ENCODE measurements at places on chromosomes 13 and 19.
A peak's percentile ranks its signal among the peaks of the same experiment; 100 is the strongest.

DNA sequence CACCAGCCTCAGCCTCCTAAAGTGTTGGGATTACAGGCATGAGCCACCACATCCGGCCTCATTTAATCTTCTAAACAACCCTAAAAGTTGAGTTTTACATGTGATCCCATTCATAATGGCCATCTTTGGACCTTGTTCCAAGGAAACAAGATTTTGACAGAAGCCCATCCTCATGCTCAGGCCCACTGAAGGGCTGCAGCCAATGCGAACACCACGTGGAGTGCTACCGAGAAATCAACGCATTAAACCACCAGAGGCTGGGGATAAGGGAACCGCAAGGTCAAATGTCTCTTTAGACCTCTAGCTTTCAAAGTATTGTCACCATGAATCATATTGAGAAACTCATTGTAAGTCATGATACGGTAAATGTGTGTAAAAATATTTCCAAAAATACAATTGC, 49.4 kb upstream of the DOCK9 start:
- no peak for DNase-seq

DNA sequence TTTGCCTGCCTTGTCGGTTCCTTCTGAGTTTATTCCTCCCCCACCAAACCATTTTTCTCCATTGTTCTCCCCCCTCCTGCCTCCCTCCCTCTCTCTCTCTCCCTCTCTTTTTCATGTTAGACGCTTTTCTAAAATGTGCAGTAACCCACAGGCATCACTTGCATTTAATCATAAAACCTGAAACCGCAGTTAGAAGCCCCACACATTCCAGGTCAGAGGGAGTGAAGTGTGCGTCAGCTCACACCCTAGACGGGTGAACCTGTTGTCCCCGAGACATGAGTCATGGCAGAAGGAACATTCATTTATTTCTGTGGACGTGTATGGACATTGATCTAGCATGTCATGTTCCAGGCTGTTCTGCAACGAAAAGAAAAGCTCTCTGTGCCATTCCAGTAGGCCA, 19.9 kb downstream of the ONECUT3 start:
- no peak for DNase-seq

DNA sequence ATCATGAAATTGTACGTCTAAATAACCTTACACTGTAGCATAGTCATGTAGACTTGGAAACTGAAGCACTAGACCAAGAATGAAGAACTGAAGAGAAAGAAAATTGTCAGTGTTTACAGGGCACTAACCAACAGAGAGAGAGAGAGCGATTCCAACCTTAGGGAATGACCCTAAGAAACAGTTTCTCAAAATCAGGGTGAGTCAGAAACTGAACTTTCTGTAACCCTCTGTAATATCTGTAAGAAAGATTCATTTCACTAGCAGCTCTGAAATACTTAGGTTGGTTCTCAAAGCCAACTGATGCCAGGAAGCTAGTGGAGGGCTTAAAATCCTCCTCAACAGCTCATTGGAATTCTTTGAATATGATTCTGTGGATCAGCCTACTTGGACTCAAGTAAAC, 936.9 kb downstream of the EFNB2 start:
- no peak for DNase-seq

DNA sequence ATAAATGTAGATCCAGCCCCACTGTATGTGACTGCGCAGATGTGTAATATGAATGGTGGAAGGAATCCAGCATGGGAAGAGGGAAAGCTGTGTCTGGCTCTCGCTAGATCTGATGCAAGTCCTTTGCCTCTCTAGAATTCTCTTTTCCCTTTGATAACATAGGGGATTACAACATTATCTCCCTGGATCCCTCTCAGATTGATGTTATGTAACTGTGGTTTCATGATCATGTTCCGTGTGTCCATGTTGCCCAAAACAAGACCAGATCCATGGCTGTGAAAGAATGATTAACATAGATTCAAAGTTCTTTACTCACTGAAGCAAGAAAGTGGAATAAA, 184.0 kb upstream of the UBL3 start:
- DNase-seq, result no peak

- peak; percentile 60 for DNase-seq
Observed at GRCh38 chr19:7970716-7971448, 27.4 kb upstream of the TIMM44 start.

DNA sequence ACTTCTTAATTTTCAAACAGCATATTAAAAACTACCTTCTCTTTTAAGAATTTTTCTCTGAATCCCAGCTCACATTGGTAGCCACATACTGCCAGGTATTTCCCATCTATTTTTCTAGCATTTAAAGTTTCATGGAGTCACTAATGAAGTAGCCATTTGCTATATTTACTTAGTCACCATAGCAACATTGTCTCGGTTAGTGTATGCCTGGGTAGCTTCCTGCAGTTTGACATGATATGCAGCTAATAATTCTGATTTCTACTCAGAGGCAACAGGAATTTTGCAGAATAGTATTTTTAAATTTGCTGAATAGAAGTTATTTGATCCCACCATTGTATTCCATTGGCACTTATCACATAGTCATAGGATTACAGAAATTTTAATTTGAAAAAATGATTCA, 30.9 kb upstream of the KCTD4 start:
- no peak for DNase-seq

DNA sequence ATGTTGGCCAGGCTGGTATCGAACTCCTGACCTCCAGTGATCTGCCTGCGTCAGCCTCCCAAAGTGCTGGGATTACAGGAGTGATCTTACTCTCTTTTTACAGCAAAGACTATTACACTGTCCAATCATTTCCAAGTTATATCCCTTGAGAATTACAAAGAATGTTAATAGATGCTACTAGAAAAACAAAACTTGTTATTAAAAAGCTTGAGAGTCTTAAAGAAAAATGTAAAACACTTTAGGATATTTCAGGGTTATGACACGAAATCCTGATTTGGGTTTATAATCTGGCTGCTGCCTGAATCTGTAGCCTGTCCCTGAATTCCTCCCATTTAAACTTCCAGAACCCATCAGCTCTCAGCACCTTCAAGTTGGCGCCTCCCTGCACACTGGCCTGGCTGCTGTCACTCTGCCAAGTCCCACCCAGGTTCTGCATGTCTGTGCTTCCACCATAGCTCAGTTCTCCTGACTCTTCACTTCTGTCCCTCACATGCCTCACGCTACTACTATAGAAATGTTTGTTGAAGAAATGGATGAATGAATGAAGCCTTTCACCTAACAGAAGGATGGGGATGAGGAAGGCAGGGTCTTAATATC, 55.8 kb upstream of the RFXAP start:
- no peak for DNase-seq

GRCh38 chr19:41323430-41324125, 13.6 kb downstream of the CCDC97 start:
- peak; percentile 59 for DNase-seq

GRCh38 chr13:30398601-30399072, 23.7 kb upstream of the UBE2L5 start:
- DNase-seq, result no peak

- no peak for DNase-seq
Observed at GRCh38 chr19:8821748-8822241, 10.3 kb downstream of the ZNF558 start.

DNA sequence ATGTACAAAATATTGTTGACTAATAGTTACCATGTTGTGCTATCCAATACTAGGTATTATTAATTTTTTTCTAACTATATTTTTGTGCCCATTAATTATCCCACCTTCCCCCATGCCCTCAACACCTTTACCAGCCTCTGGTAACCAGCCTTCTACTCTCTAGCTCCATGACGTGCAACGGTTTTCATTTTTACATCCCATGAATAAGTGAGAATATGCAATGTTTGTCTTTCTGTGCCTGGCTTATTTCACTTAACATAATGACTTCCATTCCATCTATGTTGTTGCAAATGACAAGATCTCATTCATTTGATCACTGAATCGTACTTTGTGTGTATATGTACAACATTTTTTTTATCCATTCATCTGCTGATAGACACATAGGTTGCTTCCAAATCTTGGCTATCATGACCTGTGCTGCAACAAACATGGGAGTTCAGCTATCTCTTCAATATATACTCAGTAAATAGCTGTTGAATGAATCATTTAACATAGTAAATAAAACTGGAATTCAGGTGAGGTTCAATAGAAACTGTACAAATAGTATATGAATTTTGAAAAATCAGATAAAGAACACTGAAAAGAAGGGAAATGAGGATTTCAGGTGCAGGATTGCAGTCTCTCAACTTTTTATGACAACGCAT, 509.0 kb upstream of the MIR17HG start:
- no peak for DNase-seq

DNA sequence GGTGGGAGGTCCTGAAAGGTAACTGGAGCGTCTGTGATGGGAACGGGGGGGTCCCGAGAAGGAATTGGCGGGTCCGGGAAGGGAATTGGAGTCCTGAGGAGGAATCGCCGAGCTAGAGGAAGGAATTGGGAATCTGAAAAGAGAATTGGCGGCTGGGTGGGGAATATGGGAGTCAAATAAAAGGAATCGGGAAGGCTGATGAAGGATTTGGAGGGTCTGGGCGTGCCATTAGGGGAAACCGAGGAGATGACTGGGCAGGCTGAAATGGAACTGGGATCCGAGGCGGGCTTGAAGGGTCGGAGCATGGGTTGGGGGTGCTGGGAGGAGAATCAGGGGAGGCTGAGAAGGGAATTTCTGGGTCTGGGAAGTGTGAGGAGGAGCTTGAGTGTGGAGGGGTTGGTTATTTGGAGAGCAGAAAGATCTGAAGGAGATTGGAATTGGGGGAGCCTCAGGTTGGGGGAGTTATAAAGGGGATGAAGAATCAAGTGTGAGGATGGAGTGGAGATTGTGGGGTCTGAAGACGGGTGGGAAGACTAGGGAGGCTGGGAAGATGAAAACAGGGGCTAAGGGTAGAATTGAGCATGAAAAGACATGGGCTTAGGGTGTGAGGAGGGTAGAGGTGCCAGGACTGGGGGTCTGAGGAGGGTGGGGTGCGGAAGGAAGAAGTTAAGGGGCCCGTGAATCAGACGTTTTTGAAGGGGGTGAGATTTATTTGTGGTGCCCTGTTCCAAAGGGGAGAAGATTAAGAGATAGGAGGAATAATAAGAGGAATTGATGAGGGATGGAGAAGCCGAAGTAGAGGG, 718 bp downstream of the ACTN4 start:
- no peak for DNase-seq

DNA sequence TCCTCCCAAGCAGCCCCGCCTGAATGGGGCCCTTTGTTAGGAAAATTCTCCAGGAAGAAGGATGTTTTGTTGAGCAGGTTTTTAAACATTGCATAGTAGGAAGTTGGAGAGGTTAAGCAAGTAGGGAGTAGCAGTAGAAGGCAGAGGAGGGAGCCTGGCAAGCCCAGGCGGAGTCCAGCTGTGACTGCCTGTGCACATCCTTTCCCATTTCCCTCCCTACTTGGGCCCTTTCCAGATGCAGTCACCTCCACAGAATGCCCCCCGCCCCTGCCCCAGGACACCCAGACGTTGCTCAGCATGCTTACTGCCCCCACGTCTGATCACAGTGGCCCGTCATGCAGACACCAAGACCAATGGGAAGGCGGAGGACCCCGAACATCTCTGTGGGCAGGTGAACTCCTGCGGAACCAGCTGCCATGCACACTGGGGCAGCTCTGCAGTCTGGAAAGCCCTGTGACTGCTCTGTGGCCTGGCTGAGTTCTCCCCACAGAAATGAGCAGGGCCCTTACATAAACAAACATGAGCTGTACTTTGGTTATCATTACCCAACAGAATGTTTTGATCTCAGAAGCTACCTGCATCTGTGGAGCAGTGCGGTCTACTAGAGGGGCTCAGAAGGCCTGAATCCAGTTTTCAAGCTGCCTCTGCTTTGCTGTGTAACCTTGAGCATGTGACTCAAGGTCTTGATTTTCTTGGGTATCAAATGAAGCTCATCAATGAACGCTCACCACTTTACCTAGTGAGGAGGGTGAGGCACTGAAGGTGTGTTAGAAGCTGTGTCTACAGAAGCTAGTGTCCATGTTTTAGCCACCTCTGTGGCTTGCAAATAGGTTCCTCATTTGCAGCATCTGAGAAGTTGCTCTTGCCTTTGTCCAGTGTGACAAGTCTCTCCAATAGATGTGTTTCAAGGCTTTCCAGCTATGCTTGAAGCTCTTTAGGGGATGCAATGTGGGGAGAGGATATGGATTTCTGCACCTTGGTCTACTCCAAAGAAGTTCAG, 84.2 kb downstream of the TNFRSF19 start:
- DNase-seq, result no peak

- no peak for DNase-seq
Observed at GRCh38 chr19:33740811-33741396, 55.8 kb upstream of the KCTD15 start.

GRCh38 chr19:29516821-29517395, 8.9 kb upstream of the VSTM2B start:
- DNase-seq, result no peak

- DNase-seq, result no peak
Observed at GRCh38 chr19:6916952-6917351, 29.6 kb downstream of the ADGRE1 start.

Measured in WERI-Rb-1 (cell line).